ENCODE measurements at places on chromosomes 7 and 10.

DNA sequence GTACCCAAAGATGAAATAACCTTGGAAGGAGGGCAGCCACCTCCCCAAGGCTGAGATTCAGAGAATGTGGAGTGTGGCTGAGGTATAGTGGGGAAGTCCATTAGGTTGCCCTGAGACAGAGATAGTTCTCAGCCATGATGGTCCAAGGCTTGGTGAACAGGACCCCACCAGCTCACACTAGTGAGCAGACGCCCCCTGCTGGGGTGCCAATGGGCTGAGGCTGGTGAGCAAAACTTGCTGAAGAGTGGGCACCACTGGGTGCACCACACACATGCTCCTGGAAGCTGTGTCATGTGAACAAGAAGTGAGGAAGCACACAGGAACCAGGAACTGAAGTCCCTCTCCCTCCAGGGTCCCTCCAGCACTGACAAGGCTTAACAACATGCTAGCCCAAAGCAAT is 8.9 kb downstream of the FBXL13 start:
- peak; percentile 68 for DNase-seq
- no peak overlapping the region for H3K27ac ChIP-seq
- H3K4me3 ChIP-seq: no peak overlapping the region
- H3K27me3 ChIP-seq: no peaks in the 10 kb centered on the region

DNA sequence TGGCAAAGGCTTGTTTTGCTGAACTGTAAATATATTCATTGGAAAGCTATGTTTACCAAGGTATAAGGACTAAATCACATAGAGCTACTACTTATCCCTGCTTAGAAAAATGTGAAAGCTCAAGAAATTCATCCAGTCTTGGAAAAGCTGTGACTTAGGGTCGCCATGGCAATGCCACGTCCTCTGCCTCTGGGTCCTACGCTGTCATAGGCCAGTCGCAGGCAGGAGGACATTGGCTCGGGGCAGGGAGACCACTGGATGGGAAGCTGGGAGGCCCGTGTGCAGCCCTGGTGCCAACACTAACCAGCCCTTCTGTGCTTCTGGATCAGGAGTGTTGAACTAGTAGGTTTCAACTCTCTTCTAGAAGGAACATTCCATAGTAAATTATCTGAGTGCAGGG is 67.3 kb upstream of the PDZD8 start:
- DNase-seq: no peak
- no peak overlapping the region for H3K4me3 ChIP-seq
- no peak overlapping the region for H3K27ac ChIP-seq
- no peaks in the 10 kb centered on the region for H3K4me1 ChIP-seq
- H3K36me3 ChIP-seq: no peaks in the 10 kb centered on the region

- DNase-seq: no peak
- peaks cover 2% of the 10 kb centered on the region for H3K27me3 ChIP-seq
- H3K4me1 ChIP-seq: peaks cover 5% of the 10 kb centered on the region
- H3K36me3 ChIP-seq: no peaks in the 10 kb centered on the region
- no peak overlapping the region for H3K27ac ChIP-seq
Observed at GRCh38 chr7:85471307-85471706, 284.5 kb upstream of the SEMA3D start.

- peak; percentile 80 for DNase-seq
- H3K4me1 ChIP-seq: peaks cover 26% of the 10 kb centered on the region
- H3K27ac ChIP-seq: peak overlapping the region; percentile 71
- H3K36me3 ChIP-seq: no peaks in the 10 kb centered on the region
Observed at GRCh38 chr7:157502701-157503111, 165.9 kb downstream of the DNAJB6 start.

- H3K27me3 ChIP-seq: peaks cover 43% of the 10 kb centered on the region
- H3K27ac ChIP-seq: no peak overlapping the region
- no peak overlapping the region for H3K4me3 ChIP-seq
- no peak for DNase-seq
Observed at GRCh38 chr10:113620511-113620910, 43.3 kb downstream of the NRAP start.

DNA sequence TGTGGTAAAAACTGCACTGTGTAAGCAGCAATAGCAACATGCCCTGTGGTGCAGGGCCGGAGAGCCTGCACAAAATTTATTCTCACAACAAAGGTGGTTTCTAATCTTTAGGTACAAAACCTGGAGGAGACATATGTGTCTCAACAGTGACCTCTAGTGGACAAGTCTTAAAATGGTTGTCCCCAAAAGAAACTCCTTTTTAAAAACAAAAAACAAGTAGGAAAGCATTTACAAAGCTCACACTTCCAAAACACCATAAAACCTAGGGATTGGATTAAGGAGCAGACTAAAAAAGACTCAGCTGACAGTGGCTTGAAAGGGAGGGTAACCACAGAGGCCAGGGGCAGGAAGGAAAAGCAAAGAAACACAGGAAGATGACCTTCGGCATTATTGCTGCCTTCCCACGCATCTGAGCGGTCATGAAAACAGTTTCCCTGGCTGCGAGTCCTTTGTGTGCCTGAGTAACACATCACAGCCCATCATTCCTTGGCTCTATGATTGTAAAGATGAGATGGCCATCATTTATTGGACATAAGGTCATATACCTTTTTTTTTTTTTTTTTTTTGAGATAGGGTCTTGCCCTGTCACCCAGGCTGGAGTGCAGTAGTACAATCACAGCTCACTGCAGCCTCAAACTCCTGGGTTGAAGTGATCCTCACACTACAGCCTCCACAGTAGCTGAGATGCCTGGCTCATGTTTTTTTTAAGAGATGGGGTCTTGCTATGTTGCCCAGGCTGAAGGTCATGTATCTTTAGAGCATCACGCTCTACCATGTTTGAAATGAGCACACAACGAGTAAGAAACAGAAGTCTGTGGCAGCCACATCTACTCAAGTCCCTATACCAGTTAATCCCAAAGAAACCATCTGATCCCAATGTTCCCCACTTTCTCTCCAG is 39.5 kb downstream of the RSU1 start:
- no peak overlapping the region for H3K4me3 ChIP-seq
- H3K36me3 ChIP-seq: peaks cover 16% of the 10 kb centered on the region
- H3K4me1 ChIP-seq: peaks cover 33% of the 10 kb centered on the region
- DNase-seq: peak; percentile 16
- peak overlapping the region; percentile 55 for H3K27ac ChIP-seq

GRCh38 chr10:103262229-103262628 is 14.7 kb upstream of the INA start:
- H3K4me1 ChIP-seq: peaks cover 3% of the 10 kb centered on the region
- H3K36me3 ChIP-seq: no peaks in the 10 kb centered on the region
- no peak overlapping the region for H3K4me3 ChIP-seq
- no peak for DNase-seq
- peaks cover 31% of the 10 kb centered on the region for H3K27me3 ChIP-seq
- no peak overlapping the region for H3K27ac ChIP-seq

DNA sequence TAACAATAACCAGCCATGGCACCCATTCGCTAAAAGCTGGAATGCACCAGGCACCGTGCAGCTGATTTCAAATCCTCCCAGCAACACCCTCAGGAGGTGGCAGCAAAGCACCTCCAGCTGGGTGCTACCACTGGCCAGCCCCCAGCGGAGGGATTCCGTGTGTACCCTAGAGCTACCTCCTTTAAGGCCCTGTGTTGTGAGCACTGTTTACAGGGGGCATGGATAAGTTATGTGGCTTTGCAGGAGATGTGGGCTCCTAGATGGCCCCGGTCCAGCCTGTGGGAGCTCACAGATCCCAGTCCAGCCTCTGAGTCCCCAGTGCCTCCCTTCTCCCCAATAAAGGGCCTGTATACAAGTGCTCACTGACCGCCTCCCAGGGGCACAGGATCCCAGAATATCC is 27.1 kb downstream of the TNRC18 start:
- H3K4me3 ChIP-seq: peak overlapping the region; percentile 82
- peaks cover 18% of the 10 kb centered on the region for H3K36me3 ChIP-seq
- peaks cover 32% of the 10 kb centered on the region for H3K4me1 ChIP-seq
- peak; percentile 82 for DNase-seq

DNA sequence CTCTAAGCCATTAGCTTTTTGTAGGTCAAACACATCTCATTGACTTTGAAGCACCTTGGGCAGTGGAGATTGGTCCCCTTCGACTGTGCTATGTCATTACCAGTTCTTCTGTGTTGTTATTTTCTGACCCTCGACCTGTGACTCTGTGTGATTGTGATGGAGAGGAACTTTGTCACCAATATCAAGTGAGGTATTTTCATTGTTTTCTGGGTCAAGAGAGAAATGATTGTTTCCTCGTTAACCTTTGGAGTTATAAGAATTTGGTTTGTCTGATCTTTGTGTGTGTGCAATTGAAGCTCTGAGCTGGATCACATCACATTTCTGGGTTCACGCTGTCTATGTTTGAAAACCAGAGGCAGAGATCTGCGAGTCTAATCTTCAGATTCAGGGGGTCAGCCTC is 432.2 kb upstream of the KLF6 start:
- DNase-seq: no peak
- H3K36me3 ChIP-seq: no peaks in the 10 kb centered on the region
- no peaks in the 10 kb centered on the region for H3K27me3 ChIP-seq
- no peak overlapping the region for H3K4me3 ChIP-seq

GRCh38 chr7:55532150-55532917 is 40.0 kb downstream of the VOPP1 start:
- peak; percentile 48 for DNase-seq
- peak overlapping the region; percentile 43 for H3K4me3 ChIP-seq
- peak overlapping the region; percentile 95 for H3K27ac ChIP-seq
- no peaks in the 10 kb centered on the region for H3K27me3 ChIP-seq
- peaks cover 77% of the 10 kb centered on the region for H3K4me1 ChIP-seq

GRCh38 chr7:158450476-158451124 is 137.0 kb downstream of the PTPRN2 start:
- H3K4me3 ChIP-seq: no peak overlapping the region
- H3K27me3 ChIP-seq: peaks cover 2% of the 10 kb centered on the region
- no peaks in the 10 kb centered on the region for H3K4me1 ChIP-seq
- DNase-seq: no peak

DNA sequence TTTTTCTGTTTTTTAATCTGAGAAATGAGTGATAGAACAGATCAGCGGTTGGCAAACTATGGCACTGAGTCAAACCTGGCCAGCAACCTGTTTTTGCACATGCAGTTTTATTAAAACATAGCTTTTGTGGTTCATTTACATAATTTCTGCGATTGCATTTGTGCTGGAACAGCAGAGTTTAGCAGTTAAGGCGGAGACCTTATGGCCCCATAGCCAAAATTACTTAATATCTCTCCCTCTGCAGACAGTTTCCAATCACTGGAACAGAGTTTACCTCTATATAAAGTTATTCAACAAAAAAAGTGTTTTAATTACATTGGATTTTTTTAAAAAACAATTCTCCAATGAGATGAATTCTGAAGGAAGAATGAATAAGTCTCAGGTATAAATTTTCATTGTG is 212.1 kb downstream of the DGKB start:
- H3K27ac ChIP-seq: no peak overlapping the region
- no peak overlapping the region for H3K4me3 ChIP-seq
- H3K36me3 ChIP-seq: no peaks in the 10 kb centered on the region
- H3K27me3 ChIP-seq: peaks cover 1% of the 10 kb centered on the region
- no peaks in the 10 kb centered on the region for H3K4me1 ChIP-seq
- no peak for DNase-seq

Measured in activated CD8-positive, alpha-beta T cell treated with anti-CD3 and anti-CD28 coated beads for 36 hours (primary cell).